ENCODE measurements at places on chromosomes 13 and 19.
A peak's percentile ranks its signal among the peaks of the same experiment; 100 is the strongest.

GRCh38 chr13:74335370-74335769 lies 201.2 kb upstream of the KLF12 start:
- DNase-seq: no peak

DNA sequence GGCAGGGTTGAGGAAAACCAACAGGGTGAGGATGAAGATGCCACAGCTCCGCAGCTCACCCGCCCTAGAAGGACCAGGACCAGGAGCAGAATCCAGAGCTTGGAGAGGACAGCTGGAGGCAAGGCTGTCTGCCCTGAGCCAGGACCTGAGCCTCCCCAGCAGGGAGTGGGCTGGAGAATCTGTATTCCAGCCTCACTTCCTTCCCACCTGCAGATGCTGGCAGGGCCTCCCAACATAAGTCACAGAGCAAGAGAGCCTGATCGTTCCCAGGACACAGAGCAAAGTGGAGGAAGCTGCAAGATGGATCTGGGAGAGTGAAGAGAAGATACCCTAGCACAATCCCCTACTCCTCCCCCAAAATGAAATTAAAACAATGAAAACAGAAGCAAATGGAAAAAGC lies 61.7 kb upstream of the WASF3 start:
- DNase-seq: peak; percentile 86

- no peak for DNase-seq
Observed at GRCh38 chr13:103200118-103200885, 134.1 kb upstream of the SLC10A2 start.

- no peak for DNase-seq
Observed at GRCh38 chr13:37869506-37869755, 141 bp downstream of the TRPC4 start.

DNA sequence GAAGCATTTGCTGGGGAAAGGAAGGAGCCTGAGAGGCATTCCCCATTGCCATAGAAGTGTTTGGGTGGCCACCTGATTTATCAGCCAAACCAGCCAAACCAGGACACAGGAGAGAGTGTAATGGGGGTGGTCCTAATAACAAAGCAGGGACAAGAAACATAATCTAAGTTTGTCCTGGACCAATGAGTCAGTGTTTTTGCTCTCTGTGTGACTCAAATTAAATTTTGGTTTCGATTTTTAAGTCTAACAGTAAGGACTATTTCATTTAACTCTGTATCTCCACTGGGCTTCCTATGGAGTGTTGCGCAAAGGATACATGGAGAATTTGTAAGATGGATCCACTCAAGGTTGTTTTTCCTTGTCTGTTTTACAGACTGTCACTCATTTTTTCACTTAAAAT lies 19.5 kb upstream of the TRPC4 start:
- no peak for DNase-seq

DNA sequence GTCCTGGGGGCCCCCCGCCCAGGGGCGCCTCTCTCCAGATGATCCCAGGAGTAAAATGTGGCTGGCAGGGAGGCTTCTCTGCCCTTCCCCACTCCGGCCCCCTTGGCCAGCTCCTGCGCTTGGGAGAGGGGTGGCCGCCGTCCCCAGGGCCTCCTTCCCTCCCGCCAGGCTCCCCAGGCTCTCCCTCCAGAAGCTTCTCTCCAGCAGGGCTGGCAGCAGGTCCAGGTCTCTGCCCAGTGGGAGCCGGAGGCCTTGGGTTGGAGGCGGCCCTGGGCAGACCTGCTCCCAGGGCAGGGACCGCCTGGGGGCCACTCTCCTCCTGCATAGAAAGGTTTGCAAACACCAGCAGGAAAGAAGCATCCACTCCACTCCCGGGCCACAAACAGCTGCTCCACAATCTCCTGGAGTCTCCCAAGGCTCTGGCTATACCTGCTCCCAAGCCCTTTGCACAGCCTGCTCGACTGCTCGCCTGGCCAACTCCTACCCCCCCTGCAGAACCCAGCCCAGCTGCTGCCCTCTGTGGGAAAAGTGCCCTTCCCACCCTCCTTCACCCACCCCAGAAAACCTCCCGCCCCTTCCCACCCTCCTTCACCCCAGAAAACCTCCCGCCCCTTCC lies 26.0 kb downstream of the SBNO2 start:
- no peak for DNase-seq

DNA sequence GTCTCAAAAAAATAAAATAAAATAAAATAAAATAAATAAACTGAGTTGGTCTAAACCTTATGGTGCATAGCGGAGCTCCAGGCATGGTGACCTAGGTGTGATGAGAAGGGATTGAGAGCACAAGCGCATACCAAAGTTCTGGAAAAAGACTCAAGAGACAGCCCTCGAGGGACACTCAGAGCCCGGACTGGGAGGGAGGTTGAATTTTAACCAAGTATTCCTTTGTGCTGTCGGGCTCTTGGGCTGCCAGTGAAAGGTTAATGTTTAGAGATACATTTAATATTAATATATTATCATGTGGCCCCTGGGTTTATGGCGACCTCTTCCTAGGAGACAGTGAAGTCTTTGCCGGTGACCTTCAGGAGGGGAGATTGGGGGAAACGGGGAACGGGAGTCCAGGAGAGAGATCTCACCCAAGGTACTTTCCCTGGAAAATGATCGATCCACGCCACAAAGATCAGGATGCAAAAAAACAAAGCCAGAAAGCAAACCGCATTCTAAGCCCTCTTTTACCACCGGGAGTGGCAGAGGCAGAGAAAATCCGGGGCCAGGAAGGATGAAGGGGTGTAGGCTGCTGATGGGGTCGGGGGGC lies 1.6 kb downstream of the FUT6 start:
- DNase-seq: no peak

DNA sequence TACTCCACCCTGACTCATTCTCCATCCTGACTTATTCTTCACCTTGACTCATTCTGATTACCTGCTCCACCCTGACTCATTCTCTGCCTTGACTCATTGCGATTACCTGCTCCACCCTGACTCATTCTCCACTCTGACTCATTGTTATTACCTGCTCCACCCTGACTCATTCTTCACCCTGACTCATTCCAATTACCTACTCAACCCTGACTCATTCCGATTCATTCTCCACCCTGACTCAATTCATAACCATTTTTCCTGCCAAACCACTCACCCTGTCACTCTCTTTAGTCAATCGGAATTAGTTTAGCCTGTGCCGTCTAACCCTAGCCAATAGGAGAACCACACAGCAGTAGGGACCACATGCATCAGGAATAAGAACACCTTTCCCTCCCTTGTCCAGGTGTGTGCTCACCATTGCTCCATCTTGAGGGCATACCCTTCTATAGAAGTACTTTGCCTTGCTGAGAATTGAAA lies 1227.4 kb upstream of the PCDH20 start:
- no peak for DNase-seq

- DNase-seq: no peak
Observed at GRCh38 chr13:57716295-57716694, 84.8 kb downstream of the PCDH17 start.

GRCh38 chr13:55440465-55441085 lies 1700.1 kb upstream of the PRR20A start:
- no peak for DNase-seq

GRCh38 chr19:3505598-3506383 lies at the start of gene FZR1:
Gene FZR1 (plus strand): TSS chr19:3506311. CDS start chr19:3522990, 16,679 bp downstream.
- DNase-seq: peak; percentile 99

DNA sequence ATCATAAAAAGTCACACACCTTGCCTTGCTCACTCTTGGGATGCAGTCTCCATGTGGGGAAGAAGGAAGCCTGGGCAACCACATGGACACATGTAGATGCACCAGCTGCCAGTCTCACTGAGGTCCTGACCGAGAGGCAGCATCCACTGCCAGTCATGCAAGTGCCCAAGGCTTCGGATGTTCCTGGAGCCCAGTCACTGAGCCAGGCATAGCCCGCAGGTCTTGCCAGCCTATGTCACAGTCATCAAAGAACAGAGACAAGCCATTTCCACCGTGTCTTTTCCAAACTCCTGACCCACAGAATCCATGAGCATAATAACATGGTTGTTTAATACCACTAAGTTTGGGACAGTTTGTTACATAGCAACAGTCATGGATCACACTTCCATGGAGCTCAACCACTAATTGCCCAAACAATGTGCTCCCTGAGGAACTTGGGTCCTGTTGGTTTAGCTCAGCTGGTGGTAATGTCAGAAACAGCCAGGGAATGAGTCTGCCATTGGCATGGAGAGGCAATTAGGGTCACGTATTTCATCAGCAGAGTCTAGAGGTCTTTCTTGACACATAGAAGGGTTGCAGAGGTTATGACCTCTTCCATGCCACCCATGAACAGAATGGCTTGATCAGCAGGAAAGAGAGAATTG lies 21.5 kb downstream of the STARD13 start:
- peak; percentile 42 for DNase-seq

DNA sequence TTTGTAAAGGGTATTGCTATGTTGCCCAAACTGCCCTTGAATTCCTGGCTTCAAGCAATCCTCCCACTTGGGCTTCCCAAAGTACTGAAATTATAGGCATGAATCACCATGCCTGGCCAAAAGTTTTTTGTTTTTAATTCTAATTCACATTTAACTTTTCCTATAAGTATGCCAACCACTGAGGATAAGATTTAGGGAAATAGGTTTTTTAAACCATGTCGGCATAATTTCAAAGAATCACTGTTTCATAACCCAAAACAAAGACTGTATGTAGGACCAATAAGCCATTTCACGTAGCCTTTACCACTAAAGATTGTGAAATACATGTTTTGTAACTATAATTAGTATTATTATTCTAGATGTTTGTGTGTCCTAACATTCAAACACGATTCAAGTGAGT lies 8.2 kb downstream of the ZDHHC20 start:
- no peak for DNase-seq

- DNase-seq: peak; percentile 85
Observed at GRCh38 chr19:46442808-46443450, 14.2 kb upstream of the PNMA8C start.

DNA sequence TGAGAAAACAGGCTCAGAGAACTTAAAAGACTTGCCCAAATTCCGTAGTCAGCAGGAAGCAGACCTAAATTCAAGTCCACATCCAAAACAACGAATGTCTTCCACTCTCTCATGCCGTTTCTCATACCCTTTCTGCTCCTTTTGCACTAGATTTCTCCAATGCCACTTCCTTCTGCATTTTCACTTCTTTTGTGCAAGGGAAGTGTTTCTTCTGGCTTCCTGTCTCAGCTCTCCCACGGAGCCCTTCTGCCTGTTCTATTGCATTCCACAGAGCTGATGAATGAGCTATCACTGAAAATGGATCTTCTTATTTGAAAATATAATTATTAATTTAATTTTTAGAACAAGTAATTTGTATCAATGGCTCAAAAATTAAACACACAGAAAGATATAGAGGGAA lies 56.1 kb upstream of the STK24 start:
- DNase-seq: no peak

- DNase-seq: no peak
Observed at GRCh38 chr19:35613574-35613973, 1.0 kb downstream of the HAUS5 start.

- no peak for DNase-seq
Observed at GRCh38 chr13:27024776-27025492, 146.7 kb downstream of the USP12 start.
